Cerebellar nuclear complex (tissue), 1 donor: ENCODE measurements at places on chromosomes 2 and 18.

DNA sequence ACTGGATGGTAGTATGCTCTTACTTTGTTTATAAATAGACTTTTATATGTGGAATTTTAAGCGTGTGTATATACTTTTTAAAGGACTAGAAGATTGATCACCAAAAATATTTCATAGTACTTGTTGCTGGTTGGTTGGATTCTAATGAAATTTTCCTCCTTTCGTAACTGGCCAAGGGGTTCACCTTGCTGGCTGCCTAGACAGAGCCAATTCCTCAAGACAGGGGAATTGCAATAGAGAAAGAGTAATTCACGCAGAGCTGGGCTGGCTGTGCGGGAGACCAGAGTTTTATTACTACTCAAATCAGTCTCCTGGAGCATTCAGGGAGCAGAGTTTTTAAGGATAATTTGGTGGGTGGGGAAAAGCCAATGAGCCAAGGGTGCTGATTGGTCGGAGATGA is 70.7 kb downstream of the SNORC start:
- no peak for DNase-seq

DNA sequence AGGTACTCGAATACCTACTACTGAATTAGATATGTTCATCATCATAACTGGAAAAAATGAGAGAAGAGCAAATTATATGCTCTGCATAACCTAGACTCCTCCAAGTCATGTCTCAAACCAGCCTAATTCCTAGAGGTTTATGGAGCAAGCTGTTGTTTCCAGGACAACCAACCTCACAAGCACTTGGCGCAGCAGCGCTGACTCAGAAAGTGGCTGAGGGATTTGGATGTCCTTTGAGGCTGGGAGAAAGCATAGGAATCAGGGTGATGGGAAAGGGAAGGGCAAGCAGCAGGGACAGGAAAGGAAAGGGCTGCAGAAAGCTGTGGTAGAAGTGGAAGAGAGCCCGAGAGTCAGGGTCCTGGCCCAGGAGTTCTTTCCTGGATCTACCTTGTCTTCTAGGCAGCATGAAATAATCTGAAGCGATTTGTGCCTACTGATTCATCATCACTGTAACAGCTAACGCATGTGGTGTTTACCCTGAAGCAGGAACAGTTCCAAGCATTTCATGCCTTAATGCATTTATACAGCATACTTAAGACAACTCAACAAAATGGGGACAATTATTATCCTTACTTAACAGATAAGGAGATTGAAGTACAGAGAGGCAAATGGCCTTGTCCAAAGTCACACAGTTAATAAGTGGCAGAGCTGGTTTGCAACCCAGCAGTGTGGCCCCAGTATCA is 3.7 kb downstream of the PLEK start:
- DNase-seq: no peak

DNA sequence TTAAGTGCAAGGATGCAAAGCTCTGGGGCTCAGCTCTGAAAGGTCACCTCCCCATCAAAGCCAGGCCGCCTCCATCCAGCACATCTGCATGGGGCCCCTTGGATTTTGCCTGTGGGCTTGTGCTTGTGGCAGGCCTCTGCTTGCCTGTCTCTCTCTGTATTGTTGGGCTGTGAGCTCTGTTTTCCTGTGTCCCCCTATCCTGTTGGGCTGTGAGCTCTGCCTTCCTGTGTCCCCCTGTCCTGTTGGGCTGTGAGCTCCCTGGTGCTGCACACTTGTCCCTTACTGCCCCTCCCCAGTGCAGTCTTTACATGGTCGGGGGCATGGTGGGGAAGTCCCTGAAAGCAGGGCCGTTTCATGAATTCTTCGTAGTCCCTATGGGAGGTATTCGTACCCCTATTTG is 49.2 kb upstream of the PDIA6 start:
- DNase-seq: no peak

GRCh38 chr2:132538331-132538855 is 121.8 kb downstream of the GPR39 start:
- no peak for DNase-seq

DNA sequence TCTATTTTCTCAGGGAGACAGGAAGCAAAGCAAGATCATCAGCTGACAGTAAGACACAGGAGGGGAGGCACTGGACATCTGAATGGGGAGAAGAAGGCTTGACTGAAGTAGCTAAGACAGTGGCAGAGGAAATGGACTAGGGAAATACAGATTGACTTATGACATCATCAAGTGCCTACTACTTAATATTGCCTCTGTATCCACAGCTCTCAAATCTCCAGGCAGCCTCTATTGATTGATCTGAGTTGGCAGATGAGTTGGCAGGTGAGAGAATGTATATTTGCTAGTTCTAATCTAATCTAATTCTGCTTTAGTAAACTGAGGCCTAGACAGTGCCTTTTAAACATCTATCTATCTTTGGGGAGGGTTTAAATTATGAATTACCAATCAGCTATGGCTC is 242.1 kb downstream of the SLC8A1 start:
- no peak for DNase-seq

DNA sequence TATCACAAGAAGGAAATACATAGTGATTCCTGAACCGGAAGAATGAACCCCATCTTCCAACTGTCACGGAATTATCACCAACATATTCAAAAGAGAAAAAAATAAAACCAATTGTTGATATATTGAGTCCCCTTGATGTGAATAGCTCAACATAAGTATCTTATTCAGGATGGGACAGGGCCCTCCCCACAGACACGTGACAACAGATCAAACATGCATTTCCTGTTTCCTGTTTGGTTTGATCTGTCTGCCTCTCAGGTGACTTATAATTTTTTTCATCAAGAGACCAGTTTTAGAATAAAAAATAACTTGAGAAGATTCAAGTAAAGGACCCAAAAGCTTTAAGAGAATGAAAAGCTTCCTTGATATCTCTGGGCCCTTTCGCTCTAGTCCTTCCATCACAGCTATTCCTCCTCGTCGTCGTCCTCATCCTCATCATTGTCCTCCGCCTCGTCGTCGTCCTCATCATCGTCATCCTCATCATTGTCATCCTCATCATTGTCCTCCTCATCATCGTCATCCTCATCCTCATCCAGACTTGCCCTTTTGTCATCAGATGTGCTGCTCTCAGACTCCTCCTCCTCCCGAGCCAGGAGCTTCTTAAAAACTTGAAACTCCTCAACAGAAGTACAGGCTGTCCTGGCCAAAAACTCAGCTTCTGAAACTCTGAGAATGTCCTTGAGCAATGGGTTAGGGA is 6.3 kb downstream of the MTERF4 start:
- no peak for DNase-seq

GRCh38 chr2:192604295-192604694 is 409.6 kb upstream of the TMEFF2 start:
- no peak for DNase-seq

DNA sequence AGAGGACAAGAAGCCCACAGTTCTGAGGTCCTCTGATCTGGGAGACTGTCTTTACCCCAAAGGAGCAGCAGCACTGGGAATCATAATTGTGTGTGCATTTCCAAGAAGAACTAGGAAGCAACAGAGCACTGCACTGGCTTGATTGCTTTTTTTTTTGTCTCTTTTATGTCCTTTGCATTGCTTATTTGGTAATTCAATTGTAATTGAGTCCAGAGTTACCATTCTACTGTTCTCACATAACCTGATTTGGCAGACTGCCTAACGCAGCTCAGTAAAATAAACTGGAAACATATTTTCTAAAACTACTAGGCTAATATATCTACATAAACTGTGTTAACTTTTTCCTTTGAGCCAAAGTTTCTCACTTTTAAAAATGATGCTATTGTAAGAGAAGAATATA is 190.3 kb upstream of the SLC8A1 start:
- DNase-seq: no peak

DNA sequence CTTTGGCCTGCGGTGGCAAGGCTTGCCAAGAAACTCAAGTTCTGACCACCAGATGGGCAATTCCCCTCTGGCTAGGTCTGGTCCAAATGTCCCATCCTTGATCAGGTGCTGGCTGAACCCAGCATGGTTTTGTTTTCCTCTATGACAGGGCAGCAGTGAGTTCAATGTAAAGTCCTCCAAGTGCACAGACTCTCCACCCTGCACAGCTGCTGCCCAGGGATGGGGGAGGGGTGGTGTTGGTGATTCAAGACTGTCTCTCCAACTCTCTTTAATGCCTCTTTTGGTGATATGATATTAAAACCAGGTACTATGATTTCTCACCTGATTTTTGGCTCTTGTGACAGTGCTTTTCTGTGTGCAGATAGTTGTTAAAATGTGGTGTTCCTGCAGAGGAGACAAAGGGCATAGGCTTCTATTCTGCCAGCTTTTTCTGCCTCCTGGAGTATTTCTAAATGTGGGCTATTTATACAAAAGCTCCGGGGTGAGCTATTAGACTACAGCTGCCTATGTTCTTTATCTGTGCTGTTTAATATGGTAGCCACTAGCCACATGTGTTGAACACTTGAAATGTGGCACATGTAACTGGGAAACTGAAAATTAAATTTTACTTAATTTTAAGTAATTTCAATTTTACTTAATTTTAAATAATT is 64.0 kb upstream of the STK39 start:
- no peak for DNase-seq

DNA sequence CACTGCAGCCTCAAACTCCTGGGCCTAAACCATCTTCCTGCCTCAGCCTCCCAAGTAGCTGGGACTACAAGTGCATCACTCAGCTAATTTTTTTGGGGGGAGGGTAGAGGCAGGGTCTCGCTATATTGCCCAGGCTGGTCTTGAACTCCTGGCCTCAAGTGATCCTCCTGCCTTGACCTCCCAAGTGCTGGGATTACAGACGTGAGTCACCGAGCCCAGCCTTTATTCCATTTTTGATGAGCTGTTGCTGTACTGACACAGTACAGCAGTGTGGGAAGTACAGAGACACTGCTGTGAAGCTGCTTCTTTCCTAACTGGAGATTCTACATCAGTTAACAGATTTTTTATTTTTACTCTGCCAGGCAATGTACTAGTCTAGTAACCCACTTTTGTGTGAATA is 18.8 kb downstream of the PTRHD1 start:
- DNase-seq: no peak

- DNase-seq: no peak
Observed at GRCh38 chr2:241007111-241007510, 8.7 kb downstream of the SNED1 start.

DNA sequence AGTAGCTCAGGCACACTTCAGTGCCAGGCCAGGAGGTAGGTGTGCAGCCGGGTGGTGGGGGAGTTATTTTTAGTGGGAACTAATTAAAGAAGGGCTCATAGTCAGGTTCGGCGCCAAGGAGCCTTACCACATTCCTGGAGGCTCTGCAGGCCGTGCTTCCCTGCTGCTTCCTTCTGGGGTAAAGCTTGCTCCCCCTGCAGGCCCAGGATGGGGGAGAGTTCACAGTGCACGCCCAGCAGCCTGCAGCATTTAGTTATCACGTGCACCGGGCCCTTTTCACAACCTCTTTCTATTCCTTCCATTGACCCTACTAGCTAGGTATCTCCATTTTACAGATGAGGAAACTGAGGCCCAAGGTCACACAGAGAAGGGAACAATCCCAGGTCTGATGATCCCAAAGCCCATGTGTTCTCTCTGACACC is 2.5 kb downstream of the KCNF1 start:
- no peak for DNase-seq

DNA sequence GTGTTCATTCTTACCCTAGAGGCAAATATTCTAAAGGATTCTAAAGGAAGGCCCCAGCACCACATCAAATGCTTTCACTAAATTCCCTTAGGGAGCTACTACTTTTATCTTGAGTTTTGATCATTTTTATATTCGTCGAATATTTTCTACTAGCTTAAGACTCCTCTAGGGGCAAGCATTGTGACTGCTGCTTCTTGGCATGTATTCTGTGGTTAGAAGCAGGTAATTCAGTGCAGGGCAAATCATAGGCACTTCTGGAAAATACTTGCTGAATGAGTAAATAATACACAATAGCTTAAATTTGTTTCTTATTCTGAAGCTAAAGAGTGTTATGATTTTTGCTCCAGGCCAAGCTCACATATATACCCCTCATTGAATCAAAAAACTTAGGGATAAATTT is 136.4 kb downstream of the LRP2 start:
- DNase-seq: no peak

GRCh38 chr18:67995769-67996168 is 479.2 kb upstream of the DSEL start:
- DNase-seq: no peak

DNA sequence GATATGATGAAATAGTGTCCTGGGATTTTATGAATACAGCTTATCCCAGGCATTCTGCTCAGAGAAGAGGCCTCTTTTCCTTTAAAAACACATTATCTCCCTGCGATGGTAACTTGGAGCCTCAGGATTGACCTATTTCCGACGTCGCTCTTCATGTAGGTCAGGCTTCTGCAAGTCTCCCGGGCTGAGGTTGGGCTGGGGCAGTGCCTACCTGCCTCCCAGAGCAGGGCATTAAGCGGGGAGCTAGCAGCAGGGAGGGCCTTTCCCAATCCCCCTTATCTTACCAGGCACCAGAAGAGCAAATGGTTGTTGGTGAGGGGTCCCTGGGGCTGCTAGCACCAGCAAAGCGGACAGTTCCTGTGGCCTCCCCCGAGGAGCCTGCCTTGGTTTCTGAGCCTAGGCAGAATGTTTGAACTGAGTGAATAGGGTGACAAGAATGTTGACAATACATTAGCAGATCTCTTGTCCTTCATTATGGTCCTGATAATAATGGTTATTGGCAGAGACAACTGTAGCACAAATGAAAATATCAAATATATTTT is 60.2 kb downstream of the TRPM8 start:
- no peak for DNase-seq

- no peak for DNase-seq
Observed at GRCh38 chr2:119490653-119491195, 33.6 kb downstream of the SCTR start.

- DNase-seq: no peak
Observed at GRCh38 chr2:147214914-147215313, 629.9 kb upstream of the ACVR2A start.

- no peak for DNase-seq
Observed at GRCh38 chr2:197158591-197159550, 151.7 kb downstream of the ANKRD44 start.

GRCh38 chr2:15142069-15142689 is 419.0 kb downstream of the NBAS start:
- DNase-seq: no peak

GRCh38 chr18:59874166-59874565 is 25.6 kb upstream of the PMAIP1 start:
- no peak for DNase-seq

GRCh38 chr2:219663116-219663762 is 35.8 kb downstream of the SLC4A3 start:
- no peak for DNase-seq

DNA sequence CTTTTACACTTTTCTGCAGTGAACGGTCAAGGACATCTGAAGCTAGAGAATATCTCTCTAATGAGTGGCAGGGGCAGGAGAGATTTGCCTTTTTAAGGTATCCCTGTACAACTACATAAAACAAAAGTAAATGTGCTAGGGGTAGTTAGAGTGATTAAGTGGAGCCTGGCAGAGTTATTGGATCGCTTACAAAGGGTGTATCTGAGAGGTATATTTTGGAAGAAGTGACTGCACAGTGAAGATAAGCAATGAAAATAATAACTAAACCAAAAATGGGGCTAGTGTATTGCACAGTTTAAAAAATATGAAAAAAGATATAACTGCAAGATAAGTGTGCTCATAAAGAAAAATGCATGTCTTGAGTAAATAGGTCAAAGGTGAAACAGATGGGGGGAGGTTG is 193.5 kb upstream of the EPC2 start:
- DNase-seq: no peak
